ENCODE measurements at places on chromosomes 7 and 10.

DNA sequence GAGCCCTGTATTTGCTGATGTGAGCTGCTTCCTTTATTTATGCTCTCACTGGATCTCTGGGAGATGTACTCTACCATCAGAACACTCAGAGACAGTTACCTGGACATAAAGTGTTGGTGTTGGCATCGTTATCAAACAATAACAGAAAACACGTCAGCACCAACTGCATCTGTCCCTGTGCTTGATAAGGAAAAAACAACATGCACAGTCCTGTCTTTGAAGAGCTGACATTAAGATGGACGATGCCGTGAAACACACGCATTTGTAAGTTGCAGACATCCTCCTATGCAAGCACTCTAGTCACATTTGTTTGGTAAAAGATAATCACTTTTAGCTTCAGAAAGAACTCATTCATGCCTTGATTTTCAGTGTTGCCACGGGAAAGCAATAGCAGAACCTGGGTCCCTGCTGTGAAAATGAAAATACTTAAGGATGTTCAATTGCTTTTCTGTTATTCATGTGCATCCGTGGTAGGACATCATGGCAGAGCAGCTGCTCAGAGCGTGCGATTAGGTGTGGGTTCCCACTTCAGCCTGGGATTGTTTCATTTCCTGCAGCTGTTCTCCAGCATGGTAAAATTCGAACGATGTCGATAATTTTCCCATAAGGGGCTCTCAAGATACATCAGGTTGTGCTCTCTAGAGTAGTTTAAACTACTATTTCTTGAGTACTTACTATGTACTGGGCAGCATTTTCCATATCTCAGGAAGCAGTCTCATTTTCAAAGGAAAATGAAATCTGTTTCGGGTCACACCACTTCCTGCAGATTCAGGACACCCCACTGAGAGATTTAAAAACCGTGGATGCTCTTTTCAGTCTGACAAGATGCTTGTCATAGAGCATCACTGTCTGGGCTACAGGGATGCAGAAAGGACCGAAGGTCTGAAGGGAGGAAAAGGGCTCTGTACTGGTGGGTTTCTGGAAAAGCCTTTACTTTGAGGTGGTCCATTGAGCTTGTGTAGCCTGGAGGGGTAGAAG lies 248.7 kb downstream of the CAMK1D start:
- DNase-seq, result no peak

GRCh38 chr7:44798649-44799305 lies 2.3 kb downstream of the PPIA start:
- DNase-seq, result peak; percentile 22

DNA sequence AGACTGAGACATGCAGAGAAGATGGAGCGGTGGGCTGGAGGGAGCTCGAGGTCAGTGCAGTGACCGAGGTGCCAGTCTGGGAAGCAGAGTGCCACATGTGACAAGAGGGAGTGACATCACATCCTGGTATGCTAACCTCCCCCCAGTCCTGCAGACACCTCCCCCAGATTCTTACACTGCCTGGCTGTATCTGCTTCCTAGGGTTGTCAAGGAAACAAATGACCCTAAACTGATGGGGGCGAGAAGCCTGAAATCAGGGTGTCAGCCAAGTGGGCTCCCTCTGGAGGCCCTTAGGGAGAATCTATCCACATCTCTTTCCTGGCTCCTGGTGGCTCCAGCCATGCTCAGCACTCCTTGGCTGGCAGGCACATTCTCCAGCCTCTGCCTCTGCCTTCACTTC lies 316.1 kb upstream of the ZMIZ1 start:
- no peak for DNase-seq

DNA sequence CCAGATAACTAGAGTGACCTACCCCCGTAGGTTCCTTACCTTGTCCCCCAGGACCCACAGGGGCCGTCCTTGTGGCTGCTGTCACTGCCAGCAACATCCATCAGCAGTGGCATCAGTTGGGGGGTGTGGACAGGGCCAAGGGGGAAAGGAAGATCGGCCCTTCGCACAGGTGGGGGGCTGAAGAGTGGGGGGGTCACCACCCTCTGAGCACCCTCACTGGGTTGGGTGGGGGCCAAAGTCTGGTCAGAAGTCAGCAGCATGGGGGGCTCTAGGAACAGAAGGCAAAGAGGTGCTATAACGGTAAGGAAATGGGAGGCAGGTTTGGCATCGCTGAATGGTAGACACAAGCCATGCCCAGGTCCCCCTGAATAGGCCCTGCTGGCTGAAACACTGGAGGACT lies 4.6 kb downstream of the NOBOX start:
- no peak for DNase-seq

DNA sequence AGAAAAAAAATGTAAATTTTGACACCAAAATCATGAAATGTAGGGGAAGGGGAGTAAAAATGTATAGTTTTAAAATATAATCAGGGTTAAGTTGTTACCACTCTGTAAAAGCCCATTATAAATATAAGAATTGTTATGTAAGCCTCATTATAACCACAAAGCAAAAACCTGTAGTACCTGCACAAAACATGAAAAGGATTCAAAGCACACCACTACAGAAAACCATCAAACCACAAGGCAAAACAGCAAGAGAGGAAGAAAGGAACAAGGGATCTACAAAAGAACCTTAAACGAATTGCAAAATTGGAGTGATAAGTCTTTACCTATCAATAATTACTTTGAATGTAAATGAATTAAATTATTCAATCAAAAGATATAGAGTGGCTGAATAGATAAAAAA lies 41.0 kb upstream of the CDK6 start:
- DNase-seq, result no peak

- DNase-seq, result no peak
These were observed 34.8 kb upstream of the SDK1 start for GRCh38 chr7:3266240-3266639.

- no peak for DNase-seq
These were observed 53.3 kb downstream of the MTERF1 start for GRCh38 chr7:91827169-91827568.

GRCh38 chr7:94394437-94395140 lies at the start of gene COL1A2:
Gene COL1A2 (plus strand): TSS chr7:94394895. CDS start chr7:94395032, 137 bp downstream.
- peak; percentile 98 for DNase-seq

DNA sequence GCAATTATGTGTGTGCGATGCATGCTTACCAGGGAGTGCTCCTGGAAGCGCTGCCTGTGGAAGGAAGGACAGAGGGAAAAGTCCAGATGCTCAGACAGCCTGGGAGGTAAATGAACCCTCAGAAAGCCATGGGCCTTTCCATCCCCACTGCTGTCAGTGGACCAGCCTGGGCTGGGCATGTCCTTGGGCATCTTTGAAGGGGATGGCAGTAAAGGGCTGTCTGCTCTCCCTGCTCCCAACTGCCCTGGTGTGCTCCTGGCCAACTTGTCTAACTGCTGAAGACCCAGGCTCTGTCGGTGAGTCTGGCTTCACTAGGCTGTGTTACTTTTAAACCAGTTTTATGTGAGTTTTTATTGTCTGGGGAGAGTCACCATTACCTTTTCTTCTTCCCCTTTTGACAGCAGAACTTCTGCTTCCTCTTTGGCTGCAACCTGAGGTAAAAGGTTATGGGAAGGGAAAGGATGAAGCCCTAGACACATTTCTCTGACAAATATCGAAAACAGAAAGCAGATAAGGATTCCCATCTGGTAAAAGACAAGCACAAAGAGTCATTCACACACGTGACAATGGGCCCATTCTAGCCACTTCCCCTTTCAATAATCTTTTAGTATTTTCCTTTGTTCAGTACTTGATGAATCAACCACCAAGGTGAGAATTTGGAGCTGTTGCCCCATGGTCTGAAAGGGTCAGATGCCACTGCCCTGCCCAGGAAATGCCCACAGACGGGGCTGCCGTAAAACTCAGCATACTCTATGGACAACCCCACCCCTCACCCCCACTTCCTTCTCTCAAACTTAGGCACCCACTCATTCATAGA lies 27.6 kb upstream of the PIK3AP1 start:
- no peak for DNase-seq

DNA sequence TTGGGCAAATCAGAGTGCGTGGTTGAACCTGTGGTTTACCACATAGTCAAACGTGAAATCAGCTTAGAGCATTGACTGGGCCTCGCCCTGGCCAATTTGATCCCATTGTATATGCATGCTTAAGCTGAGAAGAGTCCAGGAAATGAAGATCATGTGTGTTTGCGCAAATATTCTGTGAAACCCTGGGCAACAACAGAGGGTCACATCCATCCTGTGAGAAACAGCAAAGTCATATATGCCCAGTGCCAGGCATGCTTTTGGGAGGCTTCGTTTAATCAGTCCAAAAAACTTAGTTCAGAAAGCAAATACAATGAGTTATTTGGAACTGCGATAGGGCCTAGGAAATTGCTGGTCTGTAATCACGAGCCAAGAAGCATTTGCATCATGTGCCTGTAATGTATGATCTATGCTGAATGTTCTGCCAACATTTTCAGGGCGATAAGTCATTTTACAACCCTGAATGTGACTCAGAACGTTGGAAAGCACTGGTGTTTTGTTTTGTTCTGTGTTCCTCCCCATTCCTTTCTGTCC lies 412.1 kb upstream of the CELF2 start:
- peak; percentile 89 for DNase-seq

DNA sequence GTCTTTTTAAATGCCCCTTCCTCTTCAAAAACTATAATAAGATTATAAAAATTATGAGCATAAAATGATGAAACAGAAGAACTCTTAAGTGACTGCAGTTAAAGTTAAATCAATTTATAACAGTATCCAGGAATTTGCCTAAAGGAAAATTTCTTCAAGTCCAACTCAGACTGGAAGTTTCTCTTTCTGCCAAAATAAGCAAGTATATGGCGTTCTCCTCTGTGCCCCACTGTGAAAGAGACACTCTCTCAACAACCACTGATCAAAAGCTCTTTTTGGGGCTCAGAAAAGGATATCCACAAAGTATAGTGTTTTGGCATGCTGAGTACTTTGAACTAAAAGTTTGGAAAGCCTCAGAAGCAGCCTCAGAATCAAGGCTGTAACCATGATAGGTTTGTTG lies 139.9 kb downstream of the SKIDA1 start:
- no peak for DNase-seq

- no peak for DNase-seq
These were observed 44.7 kb upstream of the MTURN start for GRCh38 chr7:30090111-30090510.

DNA sequence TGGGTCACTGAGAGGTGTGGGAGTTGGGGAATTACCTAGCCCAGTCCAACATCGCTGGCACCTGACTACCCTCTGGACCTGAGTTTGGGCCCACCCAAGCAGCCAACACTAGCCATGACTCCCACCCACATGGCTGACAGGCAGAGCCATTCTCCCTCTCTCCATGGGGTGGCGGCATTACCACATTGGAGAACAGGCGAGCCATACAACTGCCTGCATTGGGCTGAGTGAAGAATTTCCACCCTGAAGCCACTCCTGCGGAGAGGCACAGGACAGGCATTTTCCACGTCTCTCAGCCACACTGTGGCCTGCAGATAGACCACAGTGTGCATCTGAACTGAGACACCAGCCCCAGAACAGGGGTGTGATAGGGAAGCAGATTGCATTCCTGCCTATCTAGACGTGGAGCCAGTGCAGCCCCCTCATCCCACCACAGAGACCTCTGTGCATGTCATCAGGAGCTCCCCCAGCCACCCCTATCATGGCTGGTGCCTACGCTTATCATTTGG lies 58.2 kb upstream of the ANTXRL start:
- peak; percentile 42 for DNase-seq

DNA sequence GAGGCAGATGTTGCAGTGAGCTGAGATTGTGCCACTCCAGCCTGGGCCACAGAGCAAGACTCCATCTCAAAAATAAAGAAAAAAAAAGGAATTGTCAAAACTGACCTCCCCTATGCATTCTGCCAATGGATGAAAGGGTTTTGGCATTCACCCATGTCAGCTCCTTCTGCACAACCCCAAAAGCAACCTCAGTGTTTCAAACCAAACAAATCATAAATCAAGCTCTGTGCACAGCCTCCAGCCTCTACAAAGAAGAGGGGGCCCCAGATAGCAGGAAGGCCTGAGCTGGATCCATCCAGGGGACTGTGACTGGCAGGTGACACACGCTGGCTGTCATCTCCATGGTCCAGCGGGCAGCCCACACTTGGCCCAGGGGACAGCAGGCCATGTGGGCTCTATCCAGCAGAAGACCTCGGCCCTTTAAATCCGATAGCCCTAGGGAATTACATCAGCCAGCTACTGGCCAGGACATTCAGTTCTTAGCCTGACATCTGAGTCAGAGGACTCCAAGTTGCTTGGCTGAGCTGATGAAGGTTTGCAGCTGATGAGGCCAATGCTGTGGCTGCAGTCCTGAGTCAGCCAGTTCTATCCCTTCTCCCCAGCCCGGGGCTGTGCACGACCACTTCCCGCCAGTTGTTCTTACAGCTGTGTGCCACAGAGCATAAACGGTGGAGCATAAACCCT lies 52.0 kb upstream of the FIGNL1 start:
- peak; percentile 87 for DNase-seq

GRCh38 chr10:49616421-49617101 lies 2.7 kb downstream of the CHAT start:
- DNase-seq, result no peak

DNA sequence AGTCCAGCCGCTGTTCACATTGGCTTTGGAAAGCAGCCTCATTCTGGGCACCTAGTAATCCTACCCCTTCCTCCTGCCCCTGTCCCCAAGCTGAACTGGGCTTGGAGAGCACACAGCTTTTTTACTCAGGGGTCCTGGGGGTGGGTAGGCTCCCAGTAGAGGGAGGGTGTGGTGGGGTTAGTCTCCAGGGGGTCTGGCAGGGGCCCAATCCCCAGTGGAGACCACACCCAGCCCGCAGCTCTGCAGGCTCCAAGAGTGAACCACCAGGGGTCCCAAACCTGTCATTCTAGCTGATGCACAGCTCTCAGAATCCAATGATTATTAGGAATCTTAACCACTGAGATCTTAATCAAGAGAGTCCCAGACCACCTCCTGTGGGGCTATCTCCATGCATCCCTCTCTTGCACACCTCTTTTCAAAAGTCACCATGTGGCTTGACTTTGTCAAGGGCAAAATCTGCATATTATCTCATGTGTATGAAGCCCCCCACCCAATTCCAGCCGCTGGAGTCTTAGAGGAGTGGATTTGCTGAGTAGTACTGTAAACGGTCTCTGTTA lies 2.7 kb downstream of the HOXA11 start:
- DNase-seq, result no peak

DNA sequence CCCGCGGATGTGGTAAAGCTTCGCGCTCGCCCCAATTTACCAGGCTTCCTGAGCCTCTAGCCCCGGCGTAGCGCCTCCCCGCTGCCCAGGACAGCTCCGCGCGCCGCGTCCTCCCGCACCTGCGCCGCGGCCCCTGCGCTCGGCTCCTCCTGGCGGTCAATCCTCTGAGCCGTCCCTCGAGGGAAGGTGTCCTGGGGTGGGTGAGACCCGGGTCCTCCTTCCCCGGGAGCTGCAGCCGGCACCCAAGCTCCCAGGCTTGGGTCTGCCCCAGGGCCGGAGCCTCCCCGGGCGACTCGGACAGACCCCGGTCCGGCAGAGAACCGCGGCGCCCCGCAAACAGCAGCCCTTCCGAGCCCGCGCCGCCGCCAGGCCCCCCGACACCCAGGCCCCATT lies 512 bp downstream of the OSBPL3 start:
- no peak for DNase-seq

DNA sequence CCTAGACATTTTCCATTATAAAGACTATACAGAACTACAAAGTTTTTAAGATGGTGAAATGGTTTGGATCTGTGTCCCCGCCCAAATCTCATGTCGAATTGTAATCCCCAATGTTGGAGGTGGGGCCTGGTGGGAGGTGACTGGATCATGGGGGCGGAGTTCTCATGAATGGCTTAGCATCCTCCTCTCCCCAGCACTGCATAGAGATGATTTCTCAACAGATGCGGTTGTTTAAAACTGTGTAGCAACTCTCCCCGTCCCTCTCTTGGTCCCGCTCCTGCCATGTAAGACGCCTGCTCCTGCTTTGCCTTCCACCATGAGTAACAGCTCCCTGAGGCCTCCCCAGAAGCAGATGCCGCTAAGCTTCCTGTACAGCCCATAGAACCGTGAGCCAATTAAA lies 1.6 kb downstream of the FAM133B start:
- DNase-seq, result no peak

- no peak for DNase-seq
These were observed 50.5 kb downstream of the VAX1 start for GRCh38 chr10:117087521-117087920.

Data from astrocyte (in vitro differentiated cells and primary cell).